ENCODE measurements at places on chromosomes 4 and X.

DNA sequence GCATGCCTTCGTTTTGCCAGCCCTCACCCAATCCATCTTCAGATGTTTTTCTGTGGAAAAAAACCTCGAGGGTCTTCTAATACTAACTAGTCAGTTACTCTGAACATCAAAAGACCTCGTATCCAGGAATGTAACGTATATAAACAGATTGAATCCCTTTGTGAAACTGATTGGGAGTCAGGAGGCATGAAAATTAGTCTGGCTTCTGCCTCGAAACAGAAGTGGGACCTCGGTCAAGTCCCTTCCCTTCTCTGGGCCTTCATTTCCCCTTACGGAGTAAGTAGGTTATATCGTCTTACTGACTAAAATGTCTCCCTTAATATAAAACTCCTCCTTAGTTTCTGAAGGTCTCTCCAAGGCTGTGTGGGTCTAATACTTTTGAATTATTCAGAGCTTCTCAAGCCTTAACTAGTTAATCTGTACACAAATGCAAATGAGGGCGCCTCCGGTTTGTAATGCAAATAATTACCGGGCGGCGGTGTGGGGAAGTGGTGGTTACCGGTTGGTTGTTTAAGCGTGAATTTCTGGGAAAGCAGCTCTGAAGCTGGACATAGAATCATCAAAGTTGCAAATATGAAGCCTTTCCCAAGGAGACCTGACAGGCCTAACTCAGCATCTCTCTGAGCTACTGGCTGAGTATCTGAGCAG is 11.4 kb upstream of the NKRF start:
- no peak for DNase-seq

GRCh38 chr4:114335339-114335738 is 263.3 kb upstream of the UGT8 start:
- DNase-seq: no peak

GRCh38 chr4:184857441-184858121 is 31.8 kb upstream of the ACSL1 start:
- no peak for DNase-seq

DNA sequence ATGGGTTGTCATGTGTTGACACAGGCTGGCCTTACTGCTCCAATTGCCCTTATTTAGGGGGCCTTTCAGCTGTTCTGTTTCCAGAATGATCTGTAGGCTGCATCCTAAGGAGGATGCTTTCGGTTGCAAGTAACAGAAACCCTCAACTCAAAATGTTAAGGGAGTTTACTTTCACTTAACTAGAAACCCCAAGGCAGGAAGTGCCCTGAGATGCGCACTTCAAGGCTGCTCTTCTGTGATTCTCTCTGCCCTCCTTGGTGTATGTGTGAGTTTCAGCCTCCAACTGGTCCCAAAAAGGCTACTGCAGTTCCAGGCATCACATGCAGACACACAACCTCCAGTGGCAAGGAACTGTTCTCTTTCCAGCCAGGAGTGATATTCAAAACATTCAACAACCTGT is 97.3 kb upstream of the ATP6AP2 start:
- DNase-seq: no peak

- DNase-seq: no peak
Measured at GRCh38 chrX:151970661-151971060, 3.8 kb downstream of the GABRE start.

- no peak for DNase-seq
Measured at GRCh38 chr4:5100986-5101385, 49.7 kb downstream of the STK32B start.

DNA sequence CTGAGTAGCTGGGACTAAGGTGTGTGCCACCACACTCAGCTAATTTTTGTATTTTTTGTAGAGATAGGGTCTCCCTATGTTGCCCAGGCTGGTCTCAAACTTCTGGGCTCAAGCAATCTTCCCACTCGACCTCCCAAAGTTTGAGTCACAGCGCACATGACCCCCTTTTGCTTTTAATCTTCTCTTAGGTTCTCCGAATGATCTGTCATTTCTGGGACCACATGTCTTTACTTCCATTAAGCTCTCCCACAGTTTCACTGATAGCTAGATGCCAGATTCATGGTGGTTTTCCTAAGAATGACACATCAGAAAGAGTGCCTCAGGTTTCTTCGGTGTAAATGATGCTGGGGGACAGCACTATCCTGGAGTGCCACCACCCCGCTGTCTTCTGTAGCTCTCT is 17.9 kb downstream of the PRKX start:
- no peak for DNase-seq

DNA sequence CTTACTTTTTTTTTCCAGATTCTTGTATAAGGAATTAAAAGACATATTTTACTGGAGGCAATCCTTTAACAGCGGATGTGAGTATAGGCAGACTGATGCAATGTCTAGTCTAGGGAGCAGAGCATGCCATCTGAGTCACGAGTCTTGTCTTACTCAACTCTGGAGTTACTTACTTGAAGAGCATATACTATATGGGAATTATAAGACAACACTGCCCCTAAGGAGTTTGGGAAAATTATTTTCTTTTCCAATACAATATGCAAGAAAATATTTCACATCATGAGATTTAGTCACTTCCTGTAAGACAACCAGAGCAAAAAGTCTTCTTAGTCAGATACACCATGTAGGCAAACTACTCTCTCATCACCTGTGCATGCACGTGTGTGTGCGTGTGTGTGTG is 537.3 kb upstream of the FTHL17 start:
- DNase-seq: no peak

- no peak for DNase-seq
Measured at GRCh38 chr4:183855323-183856190, 49.5 kb upstream of the STOX2 start.

- DNase-seq: no peak
Measured at GRCh38 chrX:150546711-150547153, 21.7 kb upstream of the MTM1 start.

DNA sequence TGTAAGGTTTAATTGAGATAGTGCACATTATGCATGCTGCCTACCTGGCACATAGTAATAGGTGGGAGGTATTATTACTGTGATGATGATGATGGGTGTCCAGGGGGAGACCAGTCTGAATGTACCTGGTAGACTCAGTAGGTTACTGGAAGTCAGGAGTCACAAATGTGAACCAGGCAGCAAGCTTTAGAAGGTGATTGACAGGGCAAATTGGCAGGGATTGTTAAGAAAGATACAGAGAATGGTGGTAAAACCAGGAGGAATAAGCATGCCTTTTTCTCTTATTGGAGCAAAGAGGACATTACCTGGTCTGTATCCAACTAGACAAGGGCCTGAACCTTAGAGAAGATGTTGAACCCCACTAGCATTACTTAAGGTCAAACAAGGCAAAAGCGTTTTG is 108.1 kb downstream of the ANXA3 start:
- DNase-seq: no peak

- no peak for DNase-seq
Measured at GRCh38 chr4:7857238-7857701, 82.4 kb downstream of the AFAP1 start.

DNA sequence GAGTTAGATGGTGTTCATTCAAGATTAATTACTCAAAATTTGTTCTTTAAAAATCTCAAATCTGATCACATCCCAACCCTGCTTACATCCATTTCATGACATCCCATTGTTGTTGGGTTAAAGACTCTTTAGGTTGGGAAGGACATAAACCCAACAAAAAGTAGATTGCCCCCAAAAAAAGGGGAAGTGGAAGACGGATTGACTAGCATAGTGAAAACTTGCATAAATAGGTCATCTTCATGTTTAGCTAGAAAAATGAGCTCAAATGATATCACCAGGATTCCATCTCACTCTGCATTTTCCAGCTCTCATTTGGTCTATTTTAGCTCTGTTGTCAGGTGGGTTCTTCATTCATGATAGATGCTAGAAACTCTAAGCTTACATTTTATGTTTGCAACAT is 18.5 kb upstream of the TET2 start:
- no peak for DNase-seq

- no peak for DNase-seq
Measured at GRCh38 chr4:152281822-152282221, 254.1 kb downstream of the FBXW7 start.

DNA sequence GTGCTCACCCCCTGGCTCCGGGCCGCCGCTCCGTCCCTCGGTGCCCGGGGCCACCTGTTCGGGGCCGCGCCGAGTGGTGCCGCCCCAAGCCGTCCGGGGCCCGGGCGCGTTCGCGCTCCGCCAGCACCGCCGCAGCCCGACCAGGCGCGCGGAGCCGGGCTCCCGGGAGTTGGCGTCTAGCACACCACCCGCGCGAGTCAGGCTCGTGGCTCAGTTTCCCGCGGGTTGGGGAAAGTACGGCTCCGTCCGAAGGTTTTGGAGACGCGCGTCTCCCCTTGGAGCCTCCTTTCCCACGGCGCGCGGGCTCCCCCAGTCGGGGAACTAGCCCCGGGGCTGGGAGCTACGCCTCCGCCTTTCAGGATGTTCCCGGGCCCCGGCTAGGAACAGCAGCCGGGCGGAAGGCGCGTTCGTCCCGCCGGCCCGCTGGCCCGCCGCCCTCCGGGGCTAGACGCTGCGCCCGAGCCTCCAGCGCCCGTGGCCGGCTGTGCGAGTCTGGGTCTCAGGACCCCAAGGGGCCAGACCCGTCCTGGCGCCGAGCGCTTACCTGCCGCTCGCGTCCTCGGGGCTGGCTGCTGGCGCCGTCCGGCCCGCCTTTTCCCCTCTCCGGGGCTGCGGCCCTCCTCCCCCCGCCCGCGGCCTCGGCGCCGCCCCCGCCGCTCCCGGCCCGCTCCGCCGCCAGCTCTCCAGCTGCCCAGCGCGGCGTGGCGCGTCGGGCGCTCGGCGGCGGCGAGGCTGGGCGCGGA is at the start of gene ADGRG2:
TSS of gene ADGRG2 (minus strand) at position 571 of the 743 bp plus-strand sequence. CDS start 53,634 bp downstream, outside the sequence.
- no peak for DNase-seq

DNA sequence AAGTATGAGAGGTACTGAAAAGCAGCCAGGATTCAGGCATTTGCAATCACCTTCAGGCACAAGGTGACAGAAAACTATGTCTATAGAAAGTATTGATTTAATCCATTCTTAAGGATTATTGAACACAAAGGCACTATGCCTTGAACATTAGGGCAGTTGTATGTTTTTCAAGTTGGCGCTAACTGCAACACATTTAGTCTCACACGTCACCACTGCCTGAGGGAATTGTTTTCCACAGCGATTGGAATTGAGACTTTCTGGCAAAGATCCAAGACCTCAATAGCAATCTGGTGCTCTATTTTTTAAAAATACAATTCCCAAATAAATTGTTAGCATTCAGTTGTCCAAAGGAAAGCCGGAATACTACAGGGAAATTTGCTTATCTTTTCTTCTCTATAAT is 52.7 kb upstream of the FTHL17 start:
- no peak for DNase-seq

- no peak for DNase-seq
Measured at GRCh38 chr4:121455285-121455684, 74.5 kb upstream of the QRFPR start.

GRCh38 chrX:38336538-38337240 is 9.4 kb upstream of the RPGR start:
- DNase-seq: no peak

Data from activated T-helper 9 cell treated with anti-CD3 and anti-CD28 coated beads, Interleukin-2, amount 50 U/mL, for 16 hours (primary cell).